ENCODE measurements at places on chromosomes 1 and 21. TPM values are rescaled to one million over a fixed set of nuclear protein-coding genes. Genes with fewer than 3 reads are reported as not detected.

Gene SPATA17
- 0.61 TPM for total RNA-seq

Gene SLC5A9
- not detected for total RNA-seq

Gene PCP4
- total RNA-seq = 5.8 TPM

Gene SLC35D1
- 5.8 TPM for total RNA-seq

Gene RIMS3
- 0.34 TPM for total RNA-seq

Gene LCA5L
- total RNA-seq = 0.79 TPM

Gene TSPAN1
- 1.3 TPM for total RNA-seq

Gene CFHR3
- 0.19 TPM for total RNA-seq

Gene OTUD3
- 3.9 TPM for total RNA-seq

Gene CD46
- 97.1 TPM for total RNA-seq

Gene HIVEP3
- total RNA-seq = 5.0 TPM

Gene SV2A
- total RNA-seq = 0.40 TPM

Gene ST6GALNAC5
- total RNA-seq = not detected

Gene LCE6A
- not detected for total RNA-seq

Gene FAM72B
- 0.13 TPM for total RNA-seq

Gene OR10J5
- total RNA-seq = not detected
